ENCODE measurements at places on chromosomes 7 and 10. TPM values are rescaled to one million over a fixed set of nuclear protein-coding genes. Genes with fewer than 3 reads are reported as not detected.

DNA sequence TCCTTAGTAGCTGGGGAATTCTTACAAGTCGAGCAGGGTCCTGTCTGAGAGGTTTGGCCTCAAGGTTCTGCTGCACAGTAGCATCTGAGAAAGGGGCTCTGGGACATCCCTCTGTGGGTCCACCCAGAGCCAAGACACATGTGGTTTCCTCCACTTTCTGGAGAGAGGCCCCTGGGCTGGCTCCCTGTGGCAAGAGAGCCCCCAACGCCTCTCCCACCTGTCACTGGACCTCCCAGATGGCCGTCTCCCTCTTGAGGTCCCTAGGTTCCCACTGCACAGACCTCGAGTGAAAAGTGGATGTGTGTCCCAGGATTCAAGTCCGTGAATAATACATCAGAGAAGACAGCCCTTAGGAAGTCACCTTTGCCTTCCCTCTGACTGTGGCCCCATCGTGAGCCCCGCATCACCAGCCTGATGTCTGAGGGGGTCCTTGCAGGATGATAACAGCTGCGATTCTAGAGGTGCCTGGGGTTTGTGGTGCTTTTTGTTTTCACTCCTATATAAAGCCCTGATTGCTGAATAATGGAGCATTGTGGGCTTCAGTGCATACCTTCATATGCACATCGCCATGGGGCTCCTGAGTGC is 319.0 kb downstream of the GLRX3 start:
- no peak for DNase-seq

DNA sequence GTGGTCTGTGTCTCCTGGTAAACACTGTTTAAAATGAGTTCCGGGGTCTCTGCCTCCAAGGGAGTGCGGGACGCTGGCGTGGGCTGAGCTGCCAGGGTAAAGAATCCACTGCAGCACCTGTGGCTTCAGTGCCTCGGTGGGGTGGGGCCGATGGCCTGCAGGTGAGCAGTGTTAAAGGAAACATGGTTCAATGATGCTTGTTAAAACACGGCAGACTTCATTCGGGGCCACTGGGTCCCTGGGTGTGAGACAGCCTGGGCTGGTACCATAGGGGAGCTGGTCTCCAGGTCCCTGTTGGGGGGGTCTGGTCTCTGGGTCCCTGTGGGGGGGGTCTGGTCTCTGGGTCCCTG is 24.9 kb upstream of the KNDC1 start:
- DNase-seq: no peak

DNA sequence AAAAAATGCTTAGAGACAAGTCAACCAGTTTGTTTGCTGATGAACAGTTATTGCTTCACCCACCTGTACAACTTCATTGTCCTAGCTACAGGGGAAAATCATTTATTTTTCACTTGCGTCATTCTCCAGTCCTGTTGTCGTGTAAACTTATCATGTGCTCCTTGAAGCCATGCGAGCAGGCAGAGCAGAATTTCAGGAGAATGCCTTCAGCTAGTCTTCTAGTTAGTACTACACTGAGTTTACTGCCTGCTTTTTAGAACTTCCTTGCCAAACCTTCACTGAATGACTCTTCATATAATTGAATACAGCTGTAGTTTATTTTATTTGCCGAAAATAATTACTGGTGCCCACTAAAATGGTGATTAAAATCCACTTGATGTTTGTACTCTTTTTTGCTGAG is 15.6 kb downstream of the RPA3 start:
- no peak for DNase-seq

DNA sequence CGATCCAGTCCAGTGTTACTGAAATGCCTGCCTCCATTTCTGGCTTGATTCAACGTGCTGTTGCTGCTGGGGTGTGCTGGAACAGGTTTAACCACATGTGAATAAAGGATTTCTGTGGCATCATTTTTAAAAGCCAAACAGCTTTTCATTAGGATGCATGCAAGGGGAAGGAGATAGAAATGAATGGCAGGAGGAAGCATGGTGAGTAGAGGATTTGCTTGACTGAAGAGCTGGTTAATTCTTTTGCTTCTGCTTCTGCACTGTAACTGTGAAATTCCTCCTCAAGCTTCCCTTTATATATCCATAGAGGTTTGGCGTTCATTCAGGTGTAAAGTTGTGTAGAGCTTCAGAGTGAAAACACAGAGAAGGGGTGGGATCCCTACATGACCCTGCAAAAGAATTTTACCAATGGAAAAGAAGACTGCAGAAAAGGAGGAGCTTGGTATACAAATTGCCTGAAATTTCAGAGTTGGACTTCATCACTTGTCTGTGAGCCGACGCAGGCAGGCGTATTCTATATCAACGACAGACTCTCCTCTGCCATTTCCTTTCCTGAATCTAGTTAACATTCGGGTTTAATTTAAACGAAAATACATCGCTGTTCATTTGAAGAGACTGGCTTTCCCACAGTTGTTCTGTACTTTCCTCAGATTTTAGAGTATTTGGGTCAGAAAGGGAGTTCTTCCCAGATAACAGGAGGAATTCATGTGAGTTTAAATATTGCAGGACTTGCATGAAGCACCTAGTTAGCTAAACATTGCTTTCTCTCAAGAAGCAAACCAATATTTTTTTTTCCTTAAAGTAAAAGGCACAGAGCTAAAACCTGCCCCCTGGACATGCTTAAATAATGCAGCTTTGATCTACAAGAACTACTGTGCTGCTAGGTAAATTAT is at the start of gene SOSTDC1:
Gene SOSTDC1, minus strand, starts transcription at position 270 of the 893 bp plus-strand sequence. Its CDS starts 70 bp downstream, at position 200.
- no peak for DNase-seq

GRCh38 chr7:13890793-13891192 is 98.7 kb downstream of the ETV1 start:
- DNase-seq: no peak

- no peak for DNase-seq
Measured at GRCh38 chr10:88309365-88309764, 273.8 kb downstream of the RNLS start.

- DNase-seq: no peak
Measured at GRCh38 chr7:44943631-44944030, 35.2 kb downstream of the MYO1G start.

DNA sequence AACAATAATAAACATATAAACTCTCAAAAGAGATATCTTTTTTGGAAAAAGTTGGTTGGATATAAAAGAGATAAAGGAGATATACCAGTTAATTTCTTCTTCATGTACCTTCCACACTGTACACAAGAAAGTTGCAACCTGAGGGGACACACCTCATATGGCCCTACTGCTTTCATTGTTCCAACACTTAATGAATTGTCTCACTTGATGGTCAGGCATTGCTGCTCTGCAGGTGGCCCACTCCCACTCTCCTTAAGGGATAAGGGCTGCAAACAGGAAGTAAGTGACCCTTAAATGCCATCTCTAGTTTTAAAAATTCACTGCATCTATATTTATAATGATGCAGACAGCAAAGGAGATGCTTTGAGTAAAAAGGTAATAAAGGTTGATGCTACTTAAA is 152.3 kb downstream of the BTAF1 start:
- DNase-seq: no peak

DNA sequence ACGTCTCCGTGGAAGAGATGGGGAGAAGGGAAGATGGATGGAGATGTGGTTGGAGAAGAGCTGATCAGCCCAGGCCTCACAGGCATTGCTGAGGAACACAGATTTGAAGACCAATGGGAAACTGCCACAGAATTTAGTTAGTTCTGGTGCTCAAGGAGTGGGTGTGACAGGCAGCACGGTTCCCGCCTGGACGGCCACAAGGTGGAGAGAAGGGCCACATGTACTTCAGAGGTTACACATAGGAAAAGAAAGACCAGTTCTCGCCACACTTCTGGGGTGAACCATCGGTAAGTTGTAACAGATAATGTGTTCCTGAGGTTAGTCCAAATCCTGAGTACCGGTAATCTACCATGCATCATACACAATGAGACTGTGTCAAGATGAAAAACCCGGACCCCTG is 29.5 kb upstream of the GJD4 start:
- DNase-seq: no peak

DNA sequence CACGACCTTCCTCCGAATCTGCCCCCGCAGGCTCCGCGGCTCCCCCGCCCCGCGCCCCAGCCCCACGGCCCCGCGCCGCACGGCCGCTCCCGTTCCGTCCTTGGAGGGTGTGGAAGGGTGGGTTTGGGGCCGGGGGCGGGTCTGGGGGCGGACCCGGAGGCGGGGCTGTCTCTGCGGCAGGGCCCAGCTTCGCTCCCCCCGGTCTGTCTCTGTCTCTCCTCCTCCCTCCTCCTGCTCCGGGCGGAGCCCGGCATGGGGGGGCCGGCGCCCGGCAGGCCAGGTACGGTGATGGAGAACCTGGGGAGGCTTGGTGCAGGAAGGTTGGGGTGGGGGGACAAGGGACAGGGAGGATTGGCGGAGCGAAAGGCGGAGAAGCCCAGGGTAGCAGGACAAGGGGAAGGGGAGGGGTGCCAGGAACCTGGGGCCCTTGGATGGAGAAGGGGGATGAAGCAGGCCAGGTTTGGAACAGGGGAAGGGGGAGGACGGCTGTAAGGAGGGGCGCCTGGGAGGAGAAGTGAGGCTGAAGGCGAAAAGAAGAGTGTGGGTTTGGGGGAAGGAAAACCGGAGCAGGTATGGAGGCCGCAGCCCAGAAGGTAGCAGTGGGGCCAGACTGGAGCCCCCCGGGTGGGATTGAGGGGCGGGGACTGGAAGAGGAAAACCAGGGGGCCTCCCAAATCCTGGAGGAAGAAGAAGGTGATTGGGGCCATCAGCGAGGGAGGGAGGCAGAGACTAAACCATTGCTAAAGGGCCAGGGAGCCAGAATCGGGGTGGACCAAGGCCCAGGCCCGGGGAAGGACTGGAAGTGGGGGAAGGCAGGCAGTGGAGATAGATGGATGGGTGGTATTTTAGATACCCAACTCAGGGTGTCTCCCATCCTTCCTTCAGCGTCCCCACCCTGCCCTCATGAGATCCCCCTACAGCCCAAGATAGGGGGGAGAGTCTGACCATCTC is at the start of gene NYAP1:
Gene NYAP1, plus strand, starts transcription at position 206 of the 951 bp plus-strand sequence. CDS start 1,385 bp downstream, outside the sequence.
- DNase-seq: peak; percentile 19

DNA sequence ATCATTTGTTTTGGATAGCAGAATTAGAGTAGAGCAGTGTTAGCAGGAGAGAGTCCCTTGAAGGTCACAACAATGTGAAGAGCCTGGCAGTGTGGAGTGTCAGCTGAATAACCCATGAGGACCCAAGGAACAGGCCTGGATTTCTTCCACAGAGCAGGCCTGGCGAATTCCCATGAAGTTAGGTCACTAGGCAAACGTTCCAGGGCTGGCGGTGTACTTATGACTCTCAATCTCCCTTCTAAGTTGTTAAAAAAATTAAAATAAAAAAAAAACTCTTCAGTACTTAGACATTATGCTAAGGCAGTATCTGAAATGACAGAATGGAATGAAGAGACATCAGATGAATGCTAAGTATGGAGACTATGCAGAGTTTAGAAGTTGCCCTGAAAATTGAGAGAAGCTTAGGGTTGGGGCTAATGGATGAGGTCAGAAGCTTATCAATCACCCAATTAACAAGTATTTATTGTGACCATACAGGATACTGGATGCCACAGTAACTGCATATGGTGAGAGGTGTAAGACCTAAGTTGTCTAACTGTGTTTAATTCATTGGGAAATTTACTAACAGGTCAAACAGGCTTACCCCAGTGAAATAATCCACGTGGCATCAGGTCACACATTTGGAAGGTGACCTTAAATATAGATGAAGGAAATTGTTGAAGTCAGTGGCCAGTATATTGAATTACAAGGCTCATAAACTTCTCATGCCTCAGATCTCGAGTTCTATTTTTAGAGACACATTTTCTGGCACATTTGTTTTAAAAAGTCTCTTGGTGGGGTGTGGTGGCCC is 126.2 kb upstream of the NRP1 start:
- peak; percentile 72 for DNase-seq

DNA sequence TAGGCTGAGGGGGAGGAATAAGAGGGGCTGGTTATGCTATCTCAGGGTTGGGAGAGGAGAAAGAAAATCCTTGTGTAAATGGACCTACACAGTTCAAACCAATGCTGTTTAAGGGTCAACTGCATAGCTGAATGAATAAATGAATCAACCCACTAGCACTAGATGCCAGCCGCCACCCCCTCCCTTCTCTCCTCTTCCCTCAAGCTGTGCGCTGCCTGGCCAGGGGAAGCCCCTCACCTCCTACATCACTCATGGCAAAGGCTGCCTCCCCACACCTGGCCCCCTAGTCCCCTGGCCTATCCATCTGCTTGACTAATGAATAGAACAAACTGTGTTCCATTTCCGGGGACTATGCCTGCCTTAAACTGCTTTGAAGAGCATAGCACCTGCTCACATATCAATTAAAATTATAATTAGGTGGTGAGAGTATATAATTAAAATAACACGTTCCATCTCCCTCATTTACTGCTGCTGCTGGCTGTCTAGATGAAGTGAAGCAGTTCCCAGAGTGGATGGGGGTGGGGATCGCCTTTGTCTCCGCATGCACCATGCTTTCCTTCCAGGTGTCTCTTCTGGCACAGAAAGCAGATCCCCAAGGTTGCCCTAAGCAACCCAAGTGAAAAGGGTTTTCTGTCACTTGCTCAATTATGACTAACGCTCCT is 32.6 kb downstream of the GRID1 start:
- DNase-seq: no peak

DNA sequence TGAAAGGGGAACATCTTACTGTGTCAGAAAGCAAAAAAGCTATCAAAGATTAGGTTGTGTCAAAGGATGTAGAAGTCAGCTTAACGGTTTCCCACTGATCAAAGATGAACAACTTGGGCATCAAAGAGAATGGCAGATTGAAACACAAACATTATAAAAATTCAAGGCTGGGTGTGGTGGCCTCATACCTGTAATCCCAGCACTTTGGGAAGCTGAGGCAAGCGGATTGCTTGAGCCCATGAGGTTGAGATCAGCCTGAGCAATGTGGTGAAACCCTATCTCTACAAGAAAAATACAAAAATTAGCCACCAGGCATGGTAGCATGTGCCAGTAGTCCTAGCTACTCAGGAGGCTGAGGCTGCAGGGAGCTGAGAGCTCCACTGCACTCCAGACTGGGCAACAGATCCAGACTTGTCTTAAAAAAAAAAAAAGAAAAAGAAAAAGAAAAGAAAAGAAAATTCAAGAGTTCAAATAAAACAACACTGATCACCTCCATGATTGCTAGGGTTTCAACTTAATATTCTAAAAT is 34.5 kb downstream of the RTKN2 start:
- DNase-seq: no peak

- DNase-seq: no peak
Measured at GRCh38 chr10:416091-416515, 273.4 kb downstream of the DIP2C start.

GRCh38 chr7:92330835-92331438 is 85.2 kb downstream of the ANKIB1 start:
- DNase-seq: no peak

GRCh38 chr10:76681153-76681552 is 956.5 kb downstream of the KCNMA1 start:
- DNase-seq: peak; percentile 51

DNA sequence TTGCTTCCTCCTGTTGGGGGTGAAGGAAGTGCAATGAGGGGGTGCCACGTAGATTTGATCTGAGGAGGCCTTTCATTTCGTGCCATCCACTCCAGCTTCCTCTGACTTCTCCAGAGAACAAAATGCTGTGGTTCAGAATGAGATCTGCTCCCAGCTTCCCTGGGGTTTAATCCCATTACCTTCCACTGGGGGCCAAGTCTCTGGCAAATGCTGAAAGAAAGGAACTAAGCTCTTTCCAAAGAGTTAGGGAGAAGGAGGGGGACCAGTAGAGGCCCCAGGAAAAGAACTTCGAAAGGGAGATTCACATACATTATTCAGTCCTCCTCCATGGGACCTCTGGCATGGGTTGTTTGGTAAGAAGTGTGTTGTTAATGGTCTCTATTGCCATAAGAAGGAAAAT is 727.0 kb downstream of the TYW1 start:
- DNase-seq: no peak

GRCh38 chr7:22074897-22075296 is 129.2 kb upstream of the CDCA7L start:
- DNase-seq: no peak

The DNAH11 gene
- total RNA-seq: not detected

The CYP17A1 gene
- total RNA-seq: not detected

The WDR86 gene
- not detected for total RNA-seq

The MPP7 gene
- total RNA-seq: 8.3 TPM

The CREM gene
- 72.3 TPM for total RNA-seq
